ENCODE measurements at places on chromosomes 2 and 18.

DNA sequence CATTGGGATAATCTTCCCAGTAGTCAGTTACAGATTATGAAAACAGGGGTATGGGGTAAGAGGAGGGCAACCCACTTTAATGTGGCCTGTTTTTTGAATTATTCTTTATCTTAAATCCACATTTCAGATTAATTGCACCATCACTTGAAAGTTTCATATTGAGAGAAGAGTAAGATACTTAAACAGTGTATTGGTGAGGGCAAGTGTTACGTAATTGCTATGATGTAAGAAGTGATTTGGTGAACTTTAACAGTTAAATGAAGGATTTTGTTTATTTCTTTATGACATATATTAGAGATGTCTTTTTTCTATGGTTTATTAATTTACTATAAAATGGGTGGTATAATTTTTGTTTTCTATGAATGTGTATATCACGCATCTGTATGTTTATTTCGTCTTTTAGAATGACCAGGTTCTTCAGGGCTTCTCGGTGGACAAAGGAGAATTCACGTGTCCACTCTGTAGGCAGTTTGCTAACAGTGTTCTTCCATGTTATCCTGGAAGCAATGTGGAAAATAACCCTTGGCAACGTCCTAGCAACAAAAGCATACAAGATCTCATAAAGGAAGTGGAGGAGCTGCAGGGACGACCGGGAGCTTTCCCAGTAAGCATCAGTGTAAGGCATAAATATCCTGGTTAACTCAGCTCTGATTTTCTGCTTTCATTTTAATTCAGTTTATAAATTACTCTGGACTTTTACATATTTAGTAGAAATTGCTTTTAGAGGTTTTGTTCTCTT lies 171.2 kb upstream of the MYO3B start:
- no peak for DNase-seq

- no peak for DNase-seq
Measured at GRCh38 chr2:107511970-107512789, 314.5 kb upstream of the RGPD4 start.

DNA sequence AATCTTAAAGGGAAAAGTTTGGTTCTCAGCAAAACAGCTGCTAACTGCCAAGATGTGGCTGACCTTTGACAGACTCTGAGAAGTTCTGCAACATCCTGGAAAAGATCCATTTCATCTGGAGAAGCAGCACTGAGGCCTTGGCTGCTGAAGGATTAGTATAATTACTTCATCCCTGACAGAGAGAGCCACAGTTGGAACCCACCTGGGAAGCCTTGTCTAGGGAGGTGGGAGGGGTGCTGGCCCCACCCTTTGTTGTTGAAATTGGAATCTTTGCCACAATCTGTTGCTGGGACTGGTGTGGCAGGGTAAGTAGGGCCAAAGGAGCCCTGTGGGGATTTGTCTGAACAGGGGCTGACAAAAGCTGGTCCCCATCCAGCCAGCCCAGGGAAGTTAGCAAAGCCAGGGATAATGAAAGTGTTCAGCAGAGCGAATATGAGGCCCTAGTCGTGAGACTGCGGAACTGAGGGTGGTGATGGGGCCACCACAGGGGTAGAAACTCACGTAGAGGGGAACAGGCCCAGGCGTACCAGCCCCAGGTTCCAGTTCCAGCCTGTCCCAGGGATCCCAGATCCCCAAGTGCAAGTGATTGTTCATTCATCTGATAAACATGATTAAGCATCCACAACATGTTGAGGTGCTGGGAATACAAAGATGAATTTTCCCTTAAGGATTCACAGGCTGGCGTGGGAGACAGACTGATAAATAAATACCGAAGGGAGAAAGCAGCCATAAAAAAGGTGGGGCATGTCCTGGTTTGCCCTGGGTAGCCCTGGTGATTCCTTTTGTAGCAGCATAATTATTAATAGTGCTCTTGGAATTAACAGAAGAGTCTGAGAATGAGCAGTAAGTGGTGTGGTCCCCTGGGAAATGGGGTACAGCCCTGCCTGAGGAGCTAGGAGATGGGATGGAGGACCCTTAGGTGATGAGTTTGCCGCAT lies 60.0 kb downstream of the MYO1B start:
- DNase-seq = no peak

GRCh38 chr2:168216351-168217005 lies 30.9 kb downstream of the STK39 start:
- no peak for DNase-seq

- DNase-seq = no peak
Measured at GRCh38 chr2:57981083-57981768, 65.4 kb upstream of the VRK2 start.

DNA sequence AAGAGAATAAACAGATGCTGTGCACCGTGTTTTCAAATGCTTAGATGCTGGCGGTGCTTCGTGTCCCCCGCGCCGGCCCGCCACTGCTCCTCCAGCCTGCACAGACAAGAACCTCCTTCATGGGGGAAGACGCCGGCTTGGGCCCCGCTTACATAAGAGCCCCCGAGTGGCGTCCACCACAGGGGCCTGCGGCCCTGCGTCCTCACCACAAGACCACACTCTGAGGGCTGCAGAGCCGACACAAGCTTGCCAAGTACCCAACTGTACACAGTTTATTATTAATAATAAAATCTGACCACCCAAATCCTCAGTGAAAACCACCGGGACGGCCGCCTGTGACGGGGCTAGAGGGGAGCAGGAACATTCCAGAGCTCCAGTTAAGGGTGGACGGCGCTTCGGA lies 232.2 kb downstream of the HDAC4 start:
- DNase-seq = no peak

GRCh38 chr2:159186462-159186861 lies 100.0 kb downstream of the WDSUB1 start:
- DNase-seq = no peak

GRCh38 chr2:105999211-105999989 lies 194.7 kb downstream of the UXS1 start:
- DNase-seq = no peak

GRCh38 chr2:73034661-73035375 lies 36.7 kb downstream of the SFXN5 start:
- no peak for DNase-seq

DNA sequence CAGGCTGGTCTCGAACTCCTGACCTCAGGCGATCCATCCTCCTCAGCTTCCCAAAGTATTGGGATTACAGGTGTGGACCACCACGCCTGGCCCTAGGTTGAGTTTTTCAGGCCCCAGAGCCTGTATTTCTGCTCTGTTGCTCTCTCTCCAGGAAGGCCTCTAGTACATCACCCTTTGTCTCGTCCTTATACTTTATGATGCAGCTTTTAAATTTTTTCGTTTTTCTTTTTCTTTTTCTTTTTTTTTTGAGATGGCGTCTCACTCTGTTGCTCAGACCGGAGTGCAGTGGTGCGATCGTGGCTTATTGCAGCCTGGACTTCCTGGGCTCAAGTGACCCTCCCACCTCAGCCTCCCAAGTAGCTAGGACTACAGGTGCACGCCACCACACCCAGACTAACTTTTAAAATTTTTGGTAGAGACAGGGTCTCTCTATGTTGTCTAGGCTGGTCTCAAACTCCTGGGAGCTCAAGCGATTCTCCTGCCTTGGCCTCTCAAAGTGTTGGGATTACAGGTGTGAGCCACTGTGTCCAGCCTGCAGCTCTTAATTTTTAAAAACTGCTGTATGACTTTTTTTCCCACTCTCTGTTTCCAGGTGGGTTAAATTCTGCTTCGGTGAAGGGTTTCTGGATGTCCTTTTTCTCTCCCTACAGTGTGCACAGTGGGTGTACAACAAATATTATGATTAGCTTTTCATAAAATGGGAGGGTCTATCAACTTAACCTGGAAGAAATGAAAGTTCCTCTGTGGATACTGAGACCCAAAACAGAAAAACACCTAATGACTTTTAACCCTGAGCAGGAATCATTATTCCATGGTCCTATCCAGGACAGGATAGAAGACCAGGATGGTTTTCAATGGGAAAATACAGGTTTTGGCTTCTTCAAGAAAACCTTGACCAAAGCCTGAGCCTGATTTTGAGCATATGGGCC lies 47.9 kb downstream of the DDX1 start:
- no peak for DNase-seq

- no peak for DNase-seq
Measured at GRCh38 chr18:44626807-44627206, 53.9 kb upstream of the SETBP1 start.

GRCh38 chr2:100451734-100452133 lies 18.5 kb upstream of the NMS start:
- DNase-seq = no peak

- DNase-seq = no peak
Measured at GRCh38 chr18:32328379-32328778, 138.5 kb downstream of the MEP1B start.

GRCh38 chr2:8605351-8606065 lies 76.3 kb upstream of the ID2 start:
- DNase-seq = no peak

DNA sequence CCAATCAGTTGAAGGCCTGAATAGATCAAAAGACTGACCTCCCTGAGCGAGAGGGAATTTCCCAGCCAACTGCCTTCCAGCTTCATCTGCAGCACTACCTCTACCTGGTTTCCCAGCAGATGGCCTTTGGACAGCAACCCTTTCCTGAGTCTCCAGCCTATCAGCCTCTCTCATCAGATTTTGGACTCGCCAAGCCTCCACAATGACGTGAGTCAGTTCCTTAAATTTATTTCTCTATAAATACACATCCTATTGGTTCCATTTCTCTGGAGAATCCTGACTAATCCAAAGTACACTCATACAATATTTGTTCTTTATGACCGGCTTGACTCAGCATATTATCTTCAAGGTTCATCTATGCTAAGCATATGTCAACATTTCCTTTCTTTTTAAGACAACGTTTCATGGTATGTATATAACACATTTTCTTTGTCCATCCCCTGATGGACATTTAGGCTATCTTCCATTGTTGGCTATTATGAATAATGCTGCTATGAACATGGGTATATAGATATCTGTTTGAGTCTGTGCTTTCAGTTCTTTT lies 294.6 kb downstream of the LRATD1 start:
- no peak for DNase-seq

DNA sequence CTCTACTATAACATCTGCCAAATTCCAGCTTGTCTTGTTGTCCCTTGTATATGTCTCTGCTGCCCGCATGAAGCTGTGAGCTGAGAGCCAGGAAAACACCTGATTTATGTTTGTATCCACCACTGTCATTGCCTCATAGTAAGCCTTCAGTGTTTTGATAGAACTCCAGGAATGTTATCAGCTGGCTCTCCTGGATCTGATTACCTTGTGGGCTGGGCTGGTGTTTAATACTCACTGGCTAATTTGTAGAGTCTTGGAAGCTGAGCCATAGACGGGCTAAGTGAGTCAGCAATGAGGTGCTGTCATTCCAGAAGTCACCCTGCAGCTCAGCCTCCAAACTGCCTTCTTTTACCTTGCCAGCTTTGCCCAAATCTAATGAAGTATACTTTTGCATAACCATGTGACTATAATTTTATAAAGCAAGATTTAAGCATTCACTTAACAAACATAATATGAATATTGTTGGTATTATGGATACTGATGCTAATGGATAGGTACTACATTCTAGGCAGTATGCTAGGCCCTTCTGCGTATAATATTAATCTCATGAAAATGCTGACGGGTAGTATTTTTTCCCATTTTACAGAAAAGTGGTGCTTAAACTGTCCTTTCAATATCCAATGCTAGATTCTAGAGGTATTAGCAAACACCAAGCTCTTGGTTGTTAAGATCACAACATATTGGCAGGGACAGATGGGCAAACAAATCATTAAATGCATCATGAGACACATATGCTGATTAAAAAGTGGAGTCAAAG lies 62.7 kb upstream of the GATA6 start:
- no peak for DNase-seq

GRCh38 chr2:189798312-189799029 lies 14.2 kb downstream of the PMS1 start:
- no peak for DNase-seq

GRCh38 chr2:165876269-165876668 lies 77.3 kb downstream of the TTC21B start:
- no peak for DNase-seq

DNA sequence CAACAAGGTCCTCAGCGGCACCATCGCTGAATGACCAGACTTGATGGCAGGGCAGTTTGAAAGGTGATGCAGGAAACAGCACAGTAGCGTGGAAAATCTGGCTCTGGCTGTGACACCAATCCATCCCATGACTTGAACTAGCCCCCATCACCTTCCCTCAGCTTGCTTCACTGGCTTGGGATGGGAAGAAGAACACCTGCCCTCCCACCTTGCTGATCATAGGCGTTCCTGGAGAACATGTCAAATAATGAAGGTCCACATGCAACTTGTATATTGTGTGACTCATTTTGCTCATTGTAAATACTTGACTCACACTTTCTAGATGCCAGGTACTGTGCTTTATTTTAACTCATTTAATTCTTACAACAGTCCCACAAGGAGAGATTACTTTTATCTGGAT lies 292.4 kb upstream of the SPRED2 start:
- DNase-seq = no peak

GRCh38 chr2:240139666-240140393 lies 628 bp downstream of the OTOS start:
- no peak for DNase-seq

DNA sequence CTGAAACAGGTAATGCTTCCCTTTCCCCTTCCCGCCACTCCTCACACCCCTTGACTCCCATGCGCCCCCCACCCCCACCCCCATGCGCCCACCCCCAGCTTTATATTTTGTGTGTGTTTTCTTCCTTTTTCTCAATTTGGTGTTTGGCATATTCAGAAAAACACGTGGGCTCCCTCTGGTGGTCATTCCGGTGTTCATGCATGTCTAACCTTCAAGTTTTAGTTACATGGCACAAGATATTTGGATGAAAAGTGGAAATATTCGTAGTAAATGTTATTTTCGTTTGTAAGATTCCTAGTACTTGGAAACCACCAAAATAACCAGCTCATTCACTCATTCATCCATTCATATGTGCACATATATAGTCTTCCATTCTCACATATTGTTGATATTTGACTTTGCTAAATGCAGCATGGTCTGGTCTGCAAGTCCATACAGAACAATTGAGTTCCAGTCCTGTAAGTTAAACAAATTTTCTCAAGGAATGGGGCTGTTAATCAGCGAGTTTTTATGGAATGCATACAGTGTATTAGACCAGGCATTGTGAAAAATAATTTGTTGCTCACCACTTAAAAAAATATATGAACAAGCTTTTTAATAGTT lies 143.6 kb upstream of the MAP3K20 start:
- DNase-seq = peak; percentile 27

Measured in stimulated activated CD8-positive, alpha-beta memory T cell treated with anti-CD3 and anti-CD28 coated beads, Interleukin-4, amount 100 ng/mL, for 24 hours (primary cell).